Cardiac fibroblast (primary cell): ENCODE measurements at places on chromosomes 6 and 20.

- DNase-seq, result peak; percentile 88
These were observed 23.6 kb downstream of the FOXQ1 start for GRCh38 chr6:1335367-1336037.

- DNase-seq, result no peak
These were observed 27.8 kb upstream of the PREP start for GRCh38 chr6:105430685-105431084.

DNA sequence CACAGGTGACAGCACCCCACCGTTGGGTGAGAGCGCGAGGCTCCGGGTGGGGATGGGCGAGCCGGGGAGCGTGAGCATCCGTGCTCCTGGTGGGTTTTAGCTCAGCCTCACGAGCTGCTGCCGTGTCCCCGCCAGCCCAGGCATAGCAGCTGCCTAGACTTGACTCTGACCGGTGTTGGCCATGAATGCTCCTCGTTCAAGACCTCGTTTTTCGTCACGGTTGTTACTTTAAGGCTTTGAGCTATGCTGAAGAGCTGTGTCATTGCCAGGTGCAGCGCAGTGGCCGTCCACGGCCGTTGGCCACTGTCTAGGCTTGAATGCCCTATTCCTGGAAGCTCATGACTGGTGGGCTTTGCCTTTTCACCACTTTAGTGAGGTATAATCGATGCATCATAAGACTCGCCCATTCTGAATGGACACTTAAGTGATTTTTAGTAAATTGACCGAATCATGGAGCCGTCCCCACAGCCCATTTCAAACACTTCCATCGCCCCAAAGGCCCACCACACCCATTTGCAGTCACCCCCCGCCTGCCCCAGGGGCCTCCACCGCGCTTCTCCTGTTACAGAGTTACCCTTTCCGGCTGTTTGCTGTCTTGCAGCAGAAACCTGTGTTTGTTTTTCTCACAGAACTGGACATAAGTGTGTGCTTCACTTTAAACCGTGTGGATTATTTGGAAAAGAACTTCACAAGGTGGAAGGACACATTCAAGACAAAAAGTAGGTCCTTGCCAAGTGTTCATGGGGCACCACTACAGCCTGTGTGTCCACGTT, 21.4 kb upstream of the ADRM1 start:
- DNase-seq, result no peak

DNA sequence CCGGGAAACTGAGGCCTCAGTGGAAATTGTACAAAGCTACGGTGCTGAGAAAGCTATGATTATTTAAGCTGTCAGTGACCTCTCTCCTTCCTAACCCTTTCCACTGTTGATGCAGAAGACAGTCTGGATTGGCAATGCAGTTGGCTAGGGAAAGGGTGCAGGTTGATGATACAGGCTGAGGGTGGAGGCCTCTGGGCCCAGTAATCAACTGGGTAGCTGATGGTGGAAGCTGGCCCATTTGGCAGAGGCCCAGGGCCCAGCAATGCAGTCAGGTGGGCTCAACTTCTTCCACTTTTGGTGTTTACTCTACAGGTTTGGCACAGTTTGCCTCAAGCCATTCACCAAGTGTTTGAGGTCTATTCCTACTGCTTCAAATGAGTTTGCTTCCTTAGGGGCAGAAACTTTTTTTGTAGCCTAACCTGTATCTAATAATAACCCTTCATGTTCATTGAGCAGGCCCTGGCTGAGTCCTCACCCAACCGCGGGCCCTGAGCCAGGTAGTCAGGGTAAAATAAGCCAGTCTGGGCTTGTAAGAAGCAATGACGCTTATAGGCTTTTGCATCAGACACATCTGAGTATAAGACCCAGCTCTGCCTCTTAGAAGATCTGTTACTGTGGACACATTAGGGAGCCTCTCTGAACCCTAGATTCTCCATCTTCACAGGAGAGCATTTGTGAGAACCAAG, 12.1 kb downstream of the BCL2L1 start:
- DNase-seq, result no peak

DNA sequence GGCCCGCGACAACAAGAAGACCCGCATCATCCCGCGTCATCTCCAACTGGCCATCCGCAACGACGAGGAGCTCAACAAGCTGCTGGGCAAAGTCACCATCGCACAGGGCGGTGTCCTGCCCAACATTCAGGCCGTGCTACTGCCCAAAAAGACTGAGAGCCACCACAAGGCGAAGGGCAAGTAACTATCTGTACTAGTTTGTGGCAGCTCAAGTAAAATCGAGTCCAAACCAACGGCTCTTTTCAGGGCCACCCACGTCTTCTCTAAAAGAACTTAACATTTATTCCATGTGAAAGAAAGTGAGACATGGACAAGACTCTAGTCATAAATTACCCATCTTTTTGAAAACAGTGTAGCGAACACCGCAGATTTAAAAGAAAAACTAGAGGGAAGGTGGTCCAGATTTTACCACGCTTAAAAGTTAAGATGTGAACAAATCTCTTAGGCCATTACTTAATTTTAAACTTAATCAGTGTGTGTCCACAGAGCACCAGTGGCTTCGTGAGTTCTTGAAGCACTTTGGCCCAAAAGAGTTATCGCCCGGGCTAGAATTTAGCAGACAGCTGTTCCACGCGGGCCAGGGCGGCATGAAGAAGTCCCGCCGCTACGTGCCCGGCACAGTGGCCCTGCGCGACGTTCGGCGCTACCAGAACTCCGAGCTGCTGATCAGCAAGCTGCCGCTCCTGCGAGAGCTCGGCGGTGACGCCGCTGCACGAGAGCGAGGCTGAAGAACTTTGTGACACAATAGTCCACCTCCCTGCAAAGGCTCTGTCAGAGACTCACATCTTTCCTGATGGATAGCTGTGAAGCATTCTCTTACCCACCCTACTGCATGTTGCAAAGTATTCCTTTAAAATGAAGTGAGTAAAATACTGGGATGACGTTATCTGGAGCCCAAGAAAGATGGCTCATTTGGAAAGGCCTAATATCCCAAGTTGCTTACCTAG, 113.9 kb upstream of the PRSS16 start:
- DNase-seq, result peak; percentile 83

DNA sequence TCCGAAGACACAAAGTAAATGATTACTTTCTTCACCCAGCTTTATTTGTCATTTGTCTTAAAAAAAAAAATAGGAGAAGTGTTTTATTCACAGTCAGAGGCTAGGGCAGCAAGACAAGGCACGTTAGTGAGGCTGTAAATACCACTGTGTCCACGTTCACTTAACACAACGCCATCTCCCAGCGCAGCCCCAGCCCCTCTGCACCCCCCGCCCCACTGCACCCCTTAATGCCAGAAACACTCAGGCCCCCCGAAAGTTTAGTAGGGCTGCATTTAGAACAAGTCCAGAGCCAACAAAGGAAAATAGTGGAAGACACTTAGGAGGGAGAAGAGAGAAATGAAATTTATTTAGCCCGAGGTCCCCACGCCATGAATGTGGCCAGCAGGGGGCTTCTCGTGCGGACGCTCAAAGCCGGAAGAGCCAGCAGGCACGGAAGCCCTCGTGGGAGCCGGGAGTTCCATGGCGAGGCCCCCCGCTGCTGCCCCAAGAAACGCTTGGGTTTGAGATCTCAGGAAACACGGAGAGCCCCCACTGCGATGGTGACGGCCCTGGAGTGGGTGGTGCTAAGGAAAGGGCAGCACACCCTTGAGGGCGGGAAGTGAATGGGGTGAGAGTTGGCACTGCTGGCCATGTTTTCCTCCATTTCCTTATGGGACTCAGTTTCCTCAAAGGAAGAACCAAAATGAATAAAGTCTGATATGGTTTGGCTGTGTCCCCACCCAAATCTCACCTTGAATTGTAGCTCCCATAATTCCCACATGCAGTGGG, 50.2 kb downstream of the IYD start:
- DNase-seq, result peak; percentile 69

- no peak for DNase-seq
These were observed 13.2 kb upstream of the HMGA1 start for GRCh38 chr6:34223381-34223955.

- DNase-seq, result no peak
These were observed 9.7 kb downstream of the PDE7B start for GRCh38 chr6:135861189-135861588.

DNA sequence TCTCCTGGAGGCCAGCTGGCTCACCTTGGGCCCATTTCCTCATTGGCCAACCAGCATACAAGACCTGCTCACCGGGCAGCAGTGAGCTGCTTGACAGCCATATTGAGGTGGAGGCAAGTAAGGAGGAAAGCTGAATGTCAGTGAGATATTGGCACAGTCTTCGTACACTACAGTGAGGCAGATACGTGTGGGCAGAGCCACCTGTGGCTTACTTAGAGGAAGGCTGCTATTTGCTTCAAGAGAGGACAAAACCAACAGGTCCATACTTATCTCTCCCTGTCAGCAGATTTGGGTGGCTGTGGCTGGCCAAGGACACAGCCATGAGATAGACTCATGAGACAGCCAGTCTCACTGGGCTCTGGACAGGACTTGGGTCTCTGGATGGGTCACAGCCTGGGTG, 15.1 kb upstream of the MCM3 start:
- DNase-seq, result no peak
